ENCODE measurements at places on chromosomes 6 and 20.

GRCh38 chr20:11098888-11099287 lies 425.1 kb upstream of the JAG1 start:
- no peak for DNase-seq

DNA sequence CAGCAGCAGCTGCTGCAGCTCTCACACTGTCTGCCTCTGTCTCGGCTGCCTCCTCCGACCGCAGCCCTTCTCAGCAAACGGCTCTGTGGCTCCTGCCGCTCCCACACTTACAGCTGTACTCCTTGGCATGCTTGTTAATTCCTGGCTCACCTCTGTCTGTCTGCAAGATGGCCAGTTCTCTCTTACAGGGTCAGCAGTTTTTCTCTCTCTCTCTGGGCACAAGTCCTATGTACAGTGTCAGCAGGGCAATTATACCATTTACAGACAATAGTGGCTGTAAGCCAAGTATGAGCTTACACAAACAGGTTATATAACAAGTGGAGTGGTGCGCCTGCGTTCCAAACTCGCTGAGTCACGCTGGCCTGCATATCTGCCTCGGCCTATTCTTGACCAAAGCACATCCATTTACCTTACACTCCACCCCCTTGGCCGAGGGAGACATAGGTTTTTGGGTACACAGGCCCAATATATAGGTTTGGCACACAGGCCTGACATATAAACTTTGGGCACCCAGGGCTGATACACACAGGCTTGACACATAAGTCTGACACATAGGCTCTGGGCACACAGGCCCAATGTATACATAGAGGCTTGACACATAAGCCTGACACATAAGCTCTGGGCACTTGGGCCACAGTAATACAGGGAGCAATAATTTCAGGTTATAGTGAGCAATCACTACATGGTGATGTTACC lies 4.4 kb downstream of the ZKSCAN3 start:
- no peak for DNase-seq

DNA sequence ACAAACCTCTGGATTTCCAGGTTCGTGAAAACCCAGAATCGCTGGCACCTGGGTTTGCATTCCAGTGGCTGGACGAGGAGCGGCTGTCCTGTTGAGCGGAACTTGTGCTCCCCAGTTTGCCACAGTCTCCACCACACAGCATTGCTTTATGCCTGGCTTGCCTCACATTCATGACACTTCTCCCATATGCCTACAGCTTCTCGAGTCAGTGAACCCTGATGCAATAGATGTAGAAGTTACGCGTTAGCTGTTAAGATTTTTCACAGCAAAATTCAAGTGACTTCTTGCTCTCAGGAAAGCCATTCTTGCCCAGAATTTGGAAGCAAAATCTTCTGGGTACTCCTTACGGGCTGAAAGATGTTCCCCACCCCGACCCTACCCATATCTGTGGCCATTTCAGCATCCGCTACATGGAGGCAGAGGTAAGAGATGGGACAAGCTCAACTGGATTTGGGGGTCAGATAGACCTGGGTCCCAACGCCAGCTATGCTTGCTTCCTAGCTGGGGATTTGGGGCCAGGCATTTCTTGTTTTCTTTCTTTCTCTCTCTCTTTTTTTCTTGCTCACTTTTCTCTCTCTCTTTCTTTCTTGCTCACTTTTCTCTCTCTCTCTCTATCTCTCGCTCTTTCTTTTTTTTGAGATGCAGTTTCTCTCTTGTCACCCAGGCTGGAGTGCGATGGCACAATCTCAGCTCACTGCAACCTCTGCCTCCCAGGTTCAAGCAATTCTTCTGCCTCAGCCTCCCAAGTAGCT lies 12.4 kb upstream of the GDAP1L1 start:
- no peak for DNase-seq

- DNase-seq, result no peak
Observed at GRCh38 chr6:161417717-161418462, 144.0 kb upstream of the AGPAT4 start.

Data from effector CD8-positive, alpha-beta T cell (primary cell).